PC-9 (cell line): ENCODE measurements at places on chromosomes 13 and 19. TPM values are rescaled to one million over a fixed set of nuclear protein-coding genes. Genes with fewer than 3 reads are reported as not detected.

GRCh38 chr19:21463449-21464105 lies 41.8 kb upstream of the ZNF429 start:
- H3K4me1 ChIP-seq, result no peaks in the 10 kb centered on the region
- H3K36me3 ChIP-seq, result no peaks in the 10 kb centered on the region

Gene SIGLEC10
- total RNA-seq, result not detected in 2 replicates

- no peaks in the 10 kb centered on the region for H3K27me3 ChIP-seq
- peaks cover 23% of the 10 kb centered on the region for H3K4me1 ChIP-seq
- H3K4me3 ChIP-seq, result no peak overlapping the region
- DNase-seq, result no peak
Observed at GRCh38 chr19:55661826-55662225, 7.0 kb downstream of the U2AF2 start.

GRCh38 chr13:78852709-78853108 lies 193.8 kb upstream of the OBI1 start:
- no peak overlapping the region for H3K27ac ChIP-seq
- no peaks in the 10 kb centered on the region for H3K36me3 ChIP-seq
- no peak for DNase-seq
- no peaks in the 10 kb centered on the region for H3K27me3 ChIP-seq

- H3K36me3 ChIP-seq, result no peaks in the 10 kb centered on the region
- H3K4me3 ChIP-seq, result no peak overlapping the region
- DNase-seq, result no peak
- H3K27ac ChIP-seq, result no peak overlapping the region
Observed at GRCh38 chr13:39509616-39510315, 93.2 kb downstream of the LHFPL6 start.

- no peak overlapping the region for H3K4me3 ChIP-seq
- H3K27ac ChIP-seq, result no peak overlapping the region
- no peaks in the 10 kb centered on the region; the same call in 1 of the 2 replicates for H3K4me1 ChIP-seq
- H3K27me3 ChIP-seq, result no peaks in the 10 kb centered on the region
Observed at GRCh38 chr19:14779151-14779550, 791 bp upstream of the ADGRE2 start.

GRCh38 chr19:848386-848921 lies 3.6 kb upstream of the ELANE start:
- no peaks in the 10 kb centered on the region for H3K36me3 ChIP-seq
- no peak overlapping the region for H3K4me3 ChIP-seq
- peaks cover 5% of the 10 kb centered on the region for H3K4me1 ChIP-seq

Gene ZNF177
- 0.38 and 0.55 TPM in 2 replicates for total RNA-seq

- no peak for DNase-seq
- H3K27me3 ChIP-seq, result no peaks in the 10 kb centered on the region
- no peaks in the 10 kb centered on the region for H3K4me1 ChIP-seq
- H3K4me3 ChIP-seq, result no peak overlapping the region
Observed at GRCh38 chr19:21260164-21260847, 68.9 kb downstream of the ZNF708 start.

- peak overlapping the region; percentile 72 for H3K4me3 ChIP-seq
- DNase-seq, result no peak
- no peaks in the 10 kb centered on the region for H3K36me3 ChIP-seq
- peaks cover 8% of the 10 kb centered on the region for H3K4me1 ChIP-seq
- H3K27me3 ChIP-seq, result no peaks in the 10 kb centered on the region
Observed at GRCh38 chr19:20038358-20039202, 725 bp downstream of the ZNF682 start.

GRCh38 chr19:48671446-48671995 lies 1.3 kb downstream of the NTN5 start:
- H3K27ac ChIP-seq, result no peak overlapping the region
- no peaks in the 10 kb centered on the region for H3K36me3 ChIP-seq
- H3K4me1 ChIP-seq, result peaks cover 7% of the 10 kb centered on the region
- no peak for DNase-seq

Gene TIMM13
- 80.0 and 81.9 TPM in 2 replicates for total RNA-seq

GRCh38 chr19:35143231-35143715 lies at the start of gene FXYD7:
FXYD7 (plus strand) TSS chr19:35143255; CDS start chr19:35143334, 79 bp downstream.
- H3K27ac ChIP-seq, result no peak within 1 kb of the TSS
- no peak for DNase-seq
- no peaks in the 10 kb centered on the region for H3K27me3 ChIP-seq

Gene ZNF154
- total RNA-seq, result 0.17 and 0.20 TPM in 2 replicates

DNA sequence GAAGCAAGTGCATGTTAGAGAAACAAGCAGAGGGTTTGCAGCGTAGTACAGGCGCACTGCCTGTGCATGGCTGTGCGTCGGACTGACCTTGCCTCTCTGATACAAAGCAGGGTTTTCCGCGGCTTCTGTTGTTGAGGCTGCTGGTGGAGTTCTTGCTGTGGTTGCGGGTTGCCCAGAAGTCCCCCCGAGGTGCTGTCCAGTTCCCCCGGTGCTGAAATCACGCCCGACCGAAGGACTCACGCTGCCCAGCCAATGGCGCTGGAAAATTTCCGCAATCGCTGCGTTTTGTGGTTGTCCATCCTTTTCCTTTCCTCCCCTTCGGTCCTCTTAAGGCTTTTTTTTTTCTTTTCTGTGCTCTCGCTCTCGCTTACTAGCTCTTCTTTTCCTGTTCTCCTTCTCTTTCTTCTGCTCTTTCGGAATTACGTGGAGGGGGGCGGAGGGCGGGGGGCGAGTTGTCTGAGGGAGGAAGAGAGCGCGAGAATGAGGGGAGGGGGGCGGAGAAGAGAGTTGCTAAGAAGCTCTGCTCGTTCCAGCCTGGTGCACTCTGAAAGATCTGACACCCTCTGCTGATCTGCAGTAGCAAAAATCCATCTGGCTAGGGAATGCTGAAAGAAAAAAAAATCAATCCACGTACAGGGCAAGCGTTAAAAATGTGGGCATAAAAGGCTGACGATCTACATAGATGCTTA lies at the start of gene SLITRK1:
TSS of gene SLITRK1 (minus strand) at position 558 of the 689 bp plus-strand sequence. CDS start 967 bp downstream, outside the sequence.
- H3K27me3 ChIP-seq, result no peaks in the 10 kb centered on the region
- H3K27ac ChIP-seq, result no peak within 1 kb of the TSS
- H3K4me3 ChIP-seq, result no peak within 1 kb of the TSS
- no peak for DNase-seq

Gene ZNF491
- not detected in 2 replicates for total RNA-seq

GRCh38 chr13:33751151-33751550 lies 66.8 kb upstream of the RFC3 start:
- no peak overlapping the region for H3K27ac ChIP-seq
- DNase-seq, result no peak
- H3K27me3 ChIP-seq, result no peaks in the 10 kb centered on the region
- H3K36me3 ChIP-seq, result no peaks in the 10 kb centered on the region

Gene ZNF439
- 0.83 and 1.2 TPM in 2 replicates for total RNA-seq

DNA sequence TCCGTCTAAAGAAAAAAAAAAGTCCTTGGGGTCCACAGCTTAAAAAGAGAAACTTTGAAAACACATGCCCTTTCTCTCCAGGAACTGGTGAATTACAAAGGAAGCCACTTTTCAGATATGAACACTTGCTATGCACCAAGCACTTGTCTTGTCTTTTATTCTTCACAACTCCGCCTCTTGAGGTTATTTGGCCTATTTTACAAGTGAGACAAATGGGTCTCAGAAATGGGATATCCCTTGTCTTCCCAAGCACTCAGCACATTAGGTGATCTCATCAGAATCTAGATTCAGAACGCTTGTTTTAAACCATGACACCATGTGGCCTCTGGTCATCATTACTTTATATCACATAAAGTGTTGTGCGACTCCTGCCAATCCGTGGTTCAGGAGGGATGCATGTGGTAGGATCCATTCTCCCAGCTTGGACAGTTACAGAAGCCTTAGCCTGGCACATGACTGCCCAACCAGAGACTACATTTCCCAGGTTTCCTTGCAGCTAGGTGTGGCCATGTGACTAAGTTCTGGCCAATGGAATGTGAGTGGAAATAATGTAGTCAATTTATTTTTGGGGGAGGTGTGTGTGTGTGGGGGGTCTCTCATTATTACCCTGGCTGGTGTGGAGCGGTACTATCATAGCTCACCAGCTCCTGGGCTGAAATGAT lies 13.9 kb downstream of the TSKS start:
- DNase-seq, result no peak
- no peak overlapping the region for H3K27ac ChIP-seq
- no peaks in the 10 kb centered on the region for H3K27me3 ChIP-seq
- H3K4me1 ChIP-seq, result no peaks in the 10 kb centered on the region

Gene MED25
- total RNA-seq, result 92.2 and 99.6 TPM in 2 replicates

Gene RYR1
- total RNA-seq, result 1.0 and 1.5 TPM in 2 replicates
